ENCODE measurements at places on chromosomes 1 and 21.
A peak's percentile ranks its signal among the peaks of the same experiment; 100 is the strongest.

GRCh38 chr1:65062339-65062738, 85.7 kb upstream of the AK4 start:
- DNase-seq: no peak

DNA sequence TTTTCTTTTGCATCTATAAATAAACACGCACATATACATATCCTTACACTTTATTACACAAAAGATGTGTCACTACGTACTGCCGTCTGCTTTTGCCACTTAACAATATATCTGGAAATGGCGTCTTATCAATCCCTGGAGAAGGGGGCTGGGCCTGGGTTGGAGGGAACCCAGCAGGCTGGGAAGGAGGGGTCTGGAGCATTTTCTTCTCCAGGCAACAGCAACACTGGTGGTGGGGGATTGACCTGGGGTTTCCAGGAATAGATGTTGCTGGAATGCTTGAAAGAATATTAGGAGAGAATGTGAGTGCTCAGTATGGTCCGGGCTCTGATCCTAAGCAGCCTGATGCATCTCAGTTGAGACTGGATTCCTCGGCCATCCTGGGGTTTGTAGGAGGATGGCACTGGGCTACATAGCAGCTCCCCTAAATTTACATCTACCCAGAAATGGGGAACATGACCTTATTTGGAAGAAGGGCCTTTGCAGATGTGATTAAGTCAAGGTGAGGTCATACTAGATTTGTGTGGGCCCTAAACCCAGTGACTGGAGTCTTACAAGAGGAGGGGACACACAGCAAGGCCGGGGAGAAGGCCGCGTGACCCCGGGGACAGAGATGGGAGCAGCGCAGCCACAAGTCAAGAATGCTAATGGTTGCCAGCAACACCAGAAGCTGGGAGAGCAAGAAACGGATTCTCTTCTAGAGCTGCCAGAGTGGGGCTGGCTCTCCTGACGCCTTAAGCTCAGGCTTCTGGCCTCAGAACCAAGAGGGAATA, 98.6 kb downstream of the SIK1 start:
- no peak for DNase-seq

DNA sequence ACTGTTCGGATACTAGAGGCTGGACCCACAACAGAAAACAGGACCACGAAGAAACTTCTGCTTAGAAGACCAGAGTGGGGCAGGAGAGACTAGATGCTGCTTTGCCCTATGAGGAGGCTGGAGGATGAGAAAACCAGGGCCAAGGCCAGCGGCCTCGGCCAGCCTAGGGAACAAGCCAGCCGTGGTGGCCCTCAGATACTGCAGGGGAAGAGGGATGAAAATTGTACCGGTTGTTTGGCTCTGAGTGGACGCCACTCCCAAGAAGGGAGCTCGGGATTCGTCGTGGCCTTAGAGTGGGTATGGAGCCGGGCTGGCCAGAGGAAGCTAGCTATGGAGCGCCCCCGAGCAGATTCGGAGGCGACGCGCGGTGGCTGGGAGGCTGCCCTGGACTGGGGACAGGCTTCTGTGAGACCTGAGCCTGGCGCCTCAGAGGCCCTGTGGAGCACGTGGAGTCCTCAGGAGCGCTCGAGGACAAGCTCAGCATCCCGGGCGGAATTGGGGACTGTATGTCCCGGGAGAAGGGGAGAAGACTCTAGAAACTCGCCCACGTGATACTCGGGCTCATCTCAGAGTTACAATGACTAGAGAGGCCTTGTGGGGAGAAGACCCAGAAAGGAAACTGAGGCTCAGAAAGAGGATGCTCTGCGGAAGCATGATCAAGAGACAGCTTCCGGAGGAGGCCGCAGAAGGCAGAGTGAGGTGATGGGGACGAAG, 2.8 kb downstream of the PRRX1 start:
- DNase-seq: peak; percentile 33

- no peak for DNase-seq
Measured at GRCh38 chr21:24278711-24279110, 1328.6 kb downstream of the MRPL39 start.

DNA sequence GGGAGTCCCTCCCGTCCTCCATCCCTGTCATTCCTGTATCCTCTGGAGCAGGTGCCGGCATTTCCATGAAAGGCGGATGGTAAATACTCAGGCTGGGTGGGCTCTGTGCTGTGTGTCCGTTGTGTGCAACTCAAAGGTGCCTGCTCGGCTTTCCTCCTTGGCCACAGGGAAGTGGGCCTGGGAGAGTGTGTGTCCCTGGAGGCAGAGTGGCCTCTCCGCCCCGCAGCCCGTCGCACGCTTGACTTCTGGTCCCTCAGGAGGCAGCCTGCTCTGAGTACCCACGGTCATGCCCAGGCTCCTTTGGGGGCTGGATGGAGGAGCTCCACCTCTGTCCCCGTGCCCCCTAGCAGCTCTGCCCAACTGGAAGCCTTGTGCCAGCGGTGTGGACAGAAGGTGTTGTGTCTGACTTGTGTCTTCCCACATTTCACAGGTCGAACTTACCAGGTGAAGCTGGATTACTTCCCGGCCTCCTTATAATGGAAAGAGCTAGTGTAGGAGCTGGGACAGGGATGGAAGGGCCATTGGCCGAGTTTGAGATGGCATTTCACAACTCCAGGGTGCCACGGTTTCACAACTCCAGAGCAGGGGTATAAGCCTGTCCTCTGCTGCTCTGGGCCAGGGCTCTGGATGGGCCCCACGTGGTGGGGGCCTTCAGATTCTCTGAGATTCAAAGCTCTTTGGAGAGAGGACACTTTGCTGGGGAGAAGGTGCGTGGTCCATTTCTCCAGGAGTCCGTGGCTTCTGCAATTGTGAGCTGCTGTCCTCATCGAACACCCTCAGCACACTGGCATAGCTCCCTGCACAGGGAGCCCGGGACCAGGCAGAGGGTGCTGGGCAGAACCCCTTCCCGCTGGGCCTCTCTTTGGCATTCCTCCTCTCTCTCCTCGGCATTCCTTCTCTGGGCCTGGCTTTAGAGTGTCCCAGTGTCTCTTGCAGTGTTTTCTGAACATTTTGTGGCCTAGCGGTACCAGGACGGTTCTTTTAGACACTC, 152.7 kb upstream of the COL6A1 start:
- DNase-seq: no peak

GRCh38 chr1:41420860-41421259, 59.6 kb downstream of the FOXO6 start:
- peak; percentile 55 for DNase-seq

DNA sequence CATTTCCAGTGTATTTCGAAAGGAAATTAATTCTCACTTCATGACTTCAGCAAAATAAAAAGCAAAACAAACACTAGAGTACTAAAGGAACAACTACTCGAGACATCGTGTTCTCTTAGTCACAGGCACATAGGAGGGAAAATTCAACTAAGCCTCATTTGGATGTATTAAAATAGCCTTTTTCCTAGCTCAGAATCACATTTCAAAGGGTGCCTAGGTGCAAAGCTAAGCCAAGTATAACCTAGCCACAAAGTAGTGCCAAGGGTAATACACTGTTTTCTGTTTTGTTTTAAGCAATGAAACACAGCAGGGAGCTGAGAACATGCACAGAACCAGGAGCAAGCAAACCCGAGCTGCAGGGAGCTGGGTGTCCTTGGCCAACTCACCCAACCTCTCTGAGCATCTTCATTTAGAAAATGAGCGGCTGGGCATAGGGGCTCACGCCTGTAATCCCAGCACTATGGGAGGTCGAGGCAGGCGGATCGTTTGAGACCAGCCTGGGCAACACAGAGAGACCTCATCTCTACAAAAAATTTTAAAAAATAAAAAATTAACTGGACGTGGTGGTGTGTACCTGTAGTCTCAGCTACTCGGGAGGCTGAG, 26.6 kb upstream of the ACBD6 start:
- no peak for DNase-seq

- no peak for DNase-seq
Measured at GRCh38 chr1:9493326-9493725, 45.9 kb upstream of the SLC25A33 start.

DNA sequence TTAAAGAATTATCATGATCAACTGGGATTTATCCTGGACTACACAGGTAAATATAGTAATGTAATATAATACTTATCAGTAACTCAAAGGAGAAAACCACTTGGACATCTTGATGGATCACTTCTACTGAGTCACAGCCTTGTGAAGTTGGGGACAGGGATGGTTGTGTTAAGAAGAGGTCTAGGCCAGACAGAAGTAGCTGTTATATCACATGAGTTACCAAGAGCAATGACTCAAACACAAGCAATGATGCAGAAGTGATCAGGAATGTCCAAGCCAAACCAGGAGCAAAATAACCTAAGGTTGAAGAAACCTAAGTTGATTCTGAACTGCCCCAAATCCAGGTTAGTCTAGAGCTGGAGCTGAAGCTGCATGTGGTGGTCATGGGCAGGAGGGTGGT, 424.5 kb upstream of the DAB1 start:
- DNase-seq: peak; percentile 31

GRCh38 chr1:15543589-15544568, 17.2 kb downstream of the DNAJC16 start:
- DNase-seq: peak; percentile 67

DNA sequence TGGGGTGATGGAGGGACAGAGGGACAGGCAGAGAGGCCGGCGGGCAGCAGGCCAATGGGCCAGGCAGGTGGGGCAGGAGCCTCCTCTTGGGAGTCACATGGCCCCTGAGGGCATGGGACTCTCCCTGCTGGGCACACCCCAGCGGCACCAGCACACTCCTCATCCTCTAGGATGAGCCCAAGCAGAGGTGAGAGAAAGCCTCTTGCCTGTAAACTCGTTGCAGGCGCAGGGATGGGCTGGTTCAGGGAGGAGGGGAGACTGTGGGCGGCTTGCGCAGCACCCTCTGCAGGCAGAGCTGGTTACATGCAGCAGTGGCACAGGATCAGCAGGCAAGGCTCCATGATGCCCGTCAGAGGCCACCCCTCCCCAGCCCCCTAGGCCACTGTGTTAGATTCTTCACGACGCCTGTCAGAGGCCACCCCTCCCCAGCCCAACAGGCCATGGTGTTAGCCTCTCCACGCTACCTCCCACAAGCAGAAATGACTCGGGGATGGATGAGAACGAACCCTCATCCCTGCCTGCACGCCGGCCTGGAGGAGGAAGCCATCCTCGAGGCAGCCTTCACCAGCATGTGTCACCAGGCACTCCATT, 209.7 kb upstream of the VAMP3 start:
- DNase-seq: no peak

GRCh38 chr21:37139154-37139553, 66.1 kb downstream of the TTC3 start:
- DNase-seq: no peak

- DNase-seq: no peak
Measured at GRCh38 chr1:229266832-229267500, 3.9 kb upstream of the RAB4A start.

- DNase-seq: peak; percentile 17
Measured at GRCh38 chr21:45550522-45551210, 8.4 kb upstream of the SLC19A1 start.

DNA sequence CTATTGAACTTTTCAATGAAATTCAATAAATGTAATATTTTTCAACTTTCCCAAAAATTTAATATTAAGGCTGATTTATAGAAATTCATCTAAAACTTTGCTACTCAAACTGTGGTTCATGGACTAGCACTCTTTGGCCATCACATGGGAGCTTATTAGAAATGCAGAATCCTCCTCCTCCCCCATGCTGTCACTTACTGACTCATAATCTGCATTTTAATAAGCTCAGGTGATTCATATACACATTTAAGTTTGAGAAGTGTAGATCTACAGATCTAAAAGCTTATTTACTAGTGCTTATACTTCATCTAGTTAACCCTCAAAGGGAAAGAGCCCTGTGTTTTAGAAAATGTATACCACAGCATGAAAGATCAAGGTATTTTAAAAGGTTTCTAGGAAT, 84.3 kb downstream of the HS2ST1 start:
- no peak for DNase-seq

- DNase-seq: no peak
Measured at GRCh38 chr1:78673120-78673519, 23.5 kb downstream of the IFI44 start.

GRCh38 chr1:25564777-25565574, 21.6 kb downstream of the LDLRAP1 start:
- no peak for DNase-seq

DNA sequence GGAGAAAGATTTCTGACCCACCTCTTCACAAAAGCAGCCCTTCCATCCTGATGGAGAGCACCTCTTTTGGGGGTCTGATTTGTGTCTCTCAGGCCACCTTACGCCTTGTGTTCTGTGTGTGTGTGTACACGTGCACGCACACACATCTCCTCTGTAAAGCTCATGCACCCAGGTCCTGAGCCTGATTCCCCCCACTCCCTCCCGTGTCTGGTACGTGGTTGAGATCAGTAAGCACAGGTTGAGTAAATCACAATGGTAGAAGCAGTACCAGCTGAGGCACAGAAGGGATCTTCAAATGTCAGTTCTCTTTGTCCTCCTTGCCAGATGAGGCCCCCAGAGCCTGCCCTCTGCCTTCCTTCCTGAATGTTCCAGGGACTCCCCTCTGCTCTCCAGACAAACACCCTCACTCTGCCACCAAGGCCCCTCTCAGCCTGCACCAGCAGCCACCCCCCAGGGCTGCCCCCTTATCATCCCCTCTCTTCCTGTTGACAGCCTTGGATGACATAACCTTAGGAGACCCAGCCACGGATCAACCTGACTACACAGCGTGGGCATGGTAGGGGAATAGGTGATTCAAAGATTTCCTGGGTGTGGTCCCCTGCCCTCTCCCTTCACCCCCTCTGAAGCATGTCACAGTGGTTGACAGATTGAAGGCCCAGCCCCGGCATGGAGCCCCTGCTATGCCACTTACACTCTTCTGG, 112.8 kb downstream of the HIVEP3 start:
- DNase-seq: no peak

- DNase-seq: no peak
Measured at GRCh38 chr21:35485364-35485763, 436.3 kb upstream of the RUNX1 start.

DNA sequence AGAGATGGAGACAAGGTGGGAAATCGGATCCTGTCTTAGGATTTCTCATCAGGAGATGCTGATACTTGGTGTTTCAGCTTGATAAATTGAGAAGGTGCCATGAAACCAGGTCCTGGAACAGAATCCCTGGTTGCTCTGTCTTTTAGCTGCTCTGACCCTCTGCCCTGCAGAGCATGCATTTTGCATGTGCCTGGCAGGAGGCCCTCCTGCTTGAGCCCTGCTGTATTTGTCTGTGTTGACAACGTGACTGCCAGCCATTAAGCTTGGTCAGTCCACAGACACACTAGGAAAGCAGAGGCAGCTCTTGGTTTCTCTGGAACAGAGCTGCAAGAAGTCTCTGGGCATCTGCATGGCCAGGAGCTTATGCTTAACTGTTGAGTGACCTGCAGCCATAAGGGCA, 2.5 kb downstream of the SLC25A44 start:
- no peak for DNase-seq

DNA sequence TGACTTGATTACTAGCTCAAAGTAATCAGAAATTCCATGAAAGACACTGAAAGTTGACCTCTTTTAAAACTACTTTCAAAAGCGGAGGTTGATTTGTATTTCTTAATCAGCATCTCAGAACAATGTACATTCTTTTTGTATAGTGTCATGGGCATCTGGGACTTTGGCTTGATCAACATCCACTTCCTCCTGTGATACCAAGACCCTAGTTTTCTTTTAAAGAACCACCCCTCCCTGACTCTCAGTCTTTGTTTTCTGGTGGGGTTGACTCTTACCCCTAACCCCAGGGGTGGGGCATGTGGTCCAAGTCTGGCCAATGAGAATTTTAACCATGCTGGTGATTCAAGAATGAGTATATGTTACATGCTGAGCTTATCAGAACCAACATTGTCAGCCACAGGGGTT, 21.7 kb upstream of the IRF2BP2 start:
- DNase-seq: peak; percentile 79

GRCh38 chr21:28817871-28818270, 174.8 kb downstream of the LTN1 start:
- no peak for DNase-seq
